Type B pancreatic cell (in vitro differentiated cells): ENCODE measurements at places on chromosomes 5 and 9. TPM values are rescaled to one million over a fixed set of nuclear protein-coding genes. Genes with fewer than 3 reads are reported as not detected.

The INSL4 gene
- 0.29 TPM in 1 of 2 replicates, not detected in the other for total RNA-seq

The FOXD4L6 gene
- total RNA-seq = 0.14 and 0.17 TPM in 2 replicates

The GTF3C5 gene
- total RNA-seq = 64.3 and 83.6 TPM in 2 replicates

The PCDHB13 gene
- total RNA-seq = 2.3 and 4.7 TPM in 2 replicates

The MEIKIN gene
- not detected in 2 replicates for total RNA-seq

The SLC6A18 gene
- 0.41 and 0.48 TPM in 2 replicates for total RNA-seq

The HSPB3 gene
- 0.53 TPM in 1 of 2 replicates, not detected in the other for total RNA-seq

The CSF1R gene
- 1.6 and 4.0 TPM in 2 replicates for total RNA-seq

The SYK gene
- 13.0 and 22.6 TPM in 2 replicates for total RNA-seq

The CHMP5 gene
- 51.4 and 53.7 TPM in 2 replicates for total RNA-seq

The CTXN3 gene
- 0.29 TPM in 1 of 2 replicates, not detected in the other for total RNA-seq

The SPATA31D4 gene
- not detected in 2 replicates for total RNA-seq

The IFNA21 gene
- total RNA-seq = not detected in 2 replicates

The ORM2 gene
- total RNA-seq = not detected in 2 replicates

The SLC6A19 gene
- 12.6 and 22.2 TPM in 2 replicates for total RNA-seq

The PTPRD gene
- total RNA-seq = 24.3 and 197 TPM in 2 replicates
